ENCODE measurements at places on chromosomes 11 and 22. TPM values are rescaled to one million over a fixed set of nuclear protein-coding genes. Genes with fewer than 3 reads are reported as not detected.

DNA sequence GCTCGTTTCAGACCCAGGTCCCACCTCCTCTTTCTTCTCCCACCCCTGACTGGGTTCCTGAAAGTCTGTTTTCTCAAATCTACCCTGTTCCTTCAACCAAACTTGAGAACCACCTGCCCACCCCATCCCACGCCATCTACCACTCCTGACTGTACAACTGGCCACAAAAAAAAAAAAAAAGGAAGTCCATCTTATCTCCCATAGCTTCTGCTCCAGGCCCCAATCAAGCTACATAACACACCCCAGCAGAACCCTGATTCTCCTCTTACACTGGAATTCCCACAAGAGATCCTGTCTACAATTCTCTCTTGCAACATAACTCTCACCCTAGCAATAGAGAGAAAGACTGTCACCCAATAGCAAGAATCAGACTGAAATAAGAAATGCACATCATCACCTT, 39.2 kb upstream of the CHST1 start:
- H3K4me1 ChIP-seq, result no peaks in the 10 kb centered on the region
- no peak for DNase-seq
- H3K27me3 ChIP-seq, result no peaks in the 10 kb centered on the region
- no peak overlapping the region for H3K4me3 ChIP-seq
- no peak overlapping the region for H3K27ac ChIP-seq

Gene FOLR2
- 22.8 TPM for total RNA-seq

- no peak overlapping the region for H3K4me3 ChIP-seq
- H3K36me3 ChIP-seq, result no peaks in the 10 kb centered on the region
Observed at GRCh38 chr22:35522225-35523149, 18.1 kb upstream of the RASD2 start.

GRCh38 chr22:44917372-44918165, 92.2 kb downstream of the PHF21B start:
- no peak overlapping the region for H3K27ac ChIP-seq
- peak; percentile 59 for DNase-seq
- H3K36me3 ChIP-seq, result no peaks in the 10 kb centered on the region

GRCh38 chr11:70669871-70670675, 271.7 kb downstream of the CTTN start:
- H3K4me1 ChIP-seq, result no peaks in the 10 kb centered on the region
- H3K27me3 ChIP-seq, result peaks cover 8% of the 10 kb centered on the region
- DNase-seq, result no peak
- no peak overlapping the region for H3K27ac ChIP-seq
- H3K4me3 ChIP-seq, result no peak overlapping the region

- H3K4me3 ChIP-seq, result no peak overlapping the region
- no peak overlapping the region for H3K27ac ChIP-seq
- DNase-seq, result no peak
- peaks cover 5% of the 10 kb centered on the region for H3K36me3 ChIP-seq
Observed at GRCh38 chr11:232783-233565, 3.2 kb downstream of the SIRT3 start.
